Caco-2 (cell line): ENCODE measurements at places on chromosomes 1 and 21. TPM values are rescaled to one million over a fixed set of nuclear protein-coding genes. Genes with fewer than 3 reads are reported as not detected.

The KIF21B gene
- 2.4 and 2.6 TPM in 2 replicates for total RNA-seq

The KRTAP11-1 gene
- not detected in 2 replicates for total RNA-seq

The SEMA4A gene
- 0.52 and 1.3 TPM in 2 replicates for total RNA-seq

The LCA5L gene
- total RNA-seq: 0.44 and 0.61 TPM in 2 replicates

The FCGR3B gene
- total RNA-seq: not detected in 2 replicates

- H3K36me3 ChIP-seq: no peaks in the 10 kb centered on the region
- H3K4me3 ChIP-seq: no peak overlapping the region
- peak overlapping the region; percentile 35 for H3K27ac ChIP-seq
- DNase-seq: peak; percentile 43
- peaks cover 17% of the 10 kb centered on the region for H3K4me1 ChIP-seq
- no peaks in the 10 kb centered on the region for H3K27me3 ChIP-seq
Observed at GRCh38 chr1:25193229-25193628, 39.1 kb downstream of the SYF2 start.

DNA sequence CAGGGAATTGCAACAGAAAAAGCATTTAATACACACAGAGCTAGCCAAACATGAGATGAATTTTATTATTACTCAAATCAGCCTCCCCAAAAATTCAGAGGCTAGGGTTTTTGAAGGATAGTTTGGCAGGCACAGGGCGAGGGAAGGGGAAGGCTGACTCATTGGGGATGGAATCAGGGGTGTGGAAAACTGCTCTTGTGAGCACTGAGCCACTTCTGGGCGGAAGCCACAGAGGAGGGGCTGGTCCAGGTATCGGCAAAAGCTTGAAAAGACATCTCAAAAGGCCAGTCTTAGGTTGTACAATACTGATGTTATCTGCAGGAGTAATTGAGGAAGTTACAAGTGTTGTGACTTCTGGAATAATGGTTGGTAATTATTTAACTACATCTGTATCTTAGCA is 109.4 kb downstream of the TLR5 start:
- H3K27me3 ChIP-seq: no peaks in the 10 kb centered on the region
- H3K36me3 ChIP-seq: no peaks in the 10 kb centered on the region
- DNase-seq: no peak
- H3K4me3 ChIP-seq: no peak overlapping the region
- peaks cover 29% of the 10 kb centered on the region for H3K4me1 ChIP-seq

DNA sequence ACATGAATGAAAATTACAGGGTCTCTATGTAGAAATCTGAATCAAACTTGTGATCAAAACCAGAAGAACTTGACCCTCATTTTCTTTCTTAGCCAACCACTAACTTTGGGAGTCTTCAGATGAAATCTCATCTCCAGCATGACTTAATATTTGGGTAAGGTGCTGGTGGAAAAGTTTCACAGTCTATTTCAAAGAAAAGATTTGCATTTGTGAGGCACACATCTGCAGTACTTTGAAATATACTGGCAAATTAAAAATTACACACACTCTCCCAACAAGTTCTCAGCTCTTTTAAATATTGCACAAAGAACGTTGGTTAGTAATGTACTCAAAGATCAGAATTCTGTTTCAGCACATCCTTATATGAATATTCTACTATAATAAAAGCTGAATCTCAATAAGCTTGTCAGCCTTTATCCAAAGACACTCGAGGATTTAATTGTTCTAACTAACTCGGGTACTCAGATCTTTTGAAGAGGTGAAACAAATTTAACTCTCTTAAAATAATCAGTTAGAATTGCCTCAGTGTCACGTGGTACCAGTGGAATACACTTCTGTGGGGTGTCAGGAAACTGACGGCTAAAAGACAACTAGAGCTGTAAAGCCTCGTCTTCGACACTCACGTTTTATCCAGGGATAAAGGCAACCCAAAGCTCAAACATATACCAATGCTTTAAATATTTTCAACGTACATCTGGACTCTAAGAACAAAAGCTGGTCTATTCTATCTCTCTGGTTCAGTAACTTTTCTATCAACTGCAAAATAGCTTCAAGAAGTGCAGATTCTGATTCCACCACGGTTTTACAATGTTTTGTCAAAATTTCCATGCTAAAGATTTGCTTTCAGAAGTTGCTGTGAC is 19.0 kb downstream of the SAMSN1 start:
- no peaks in the 10 kb centered on the region; the same call in 1 of the 2 replicates for H3K27me3 ChIP-seq
- H3K36me3 ChIP-seq: no peaks in the 10 kb centered on the region
- no peak for DNase-seq
- no peak overlapping the region for H3K27ac ChIP-seq
- no peaks in the 10 kb centered on the region for H3K4me1 ChIP-seq

- H3K27me3 ChIP-seq: no peaks in the 10 kb centered on the region
- no peak overlapping the region for H3K4me3 ChIP-seq
- no peak overlapping the region for H3K27ac ChIP-seq
- H3K4me1 ChIP-seq: no peaks in the 10 kb centered on the region
Observed at GRCh38 chr1:56056438-56057287, 522.7 kb downstream of the PLPP3 start.

DNA sequence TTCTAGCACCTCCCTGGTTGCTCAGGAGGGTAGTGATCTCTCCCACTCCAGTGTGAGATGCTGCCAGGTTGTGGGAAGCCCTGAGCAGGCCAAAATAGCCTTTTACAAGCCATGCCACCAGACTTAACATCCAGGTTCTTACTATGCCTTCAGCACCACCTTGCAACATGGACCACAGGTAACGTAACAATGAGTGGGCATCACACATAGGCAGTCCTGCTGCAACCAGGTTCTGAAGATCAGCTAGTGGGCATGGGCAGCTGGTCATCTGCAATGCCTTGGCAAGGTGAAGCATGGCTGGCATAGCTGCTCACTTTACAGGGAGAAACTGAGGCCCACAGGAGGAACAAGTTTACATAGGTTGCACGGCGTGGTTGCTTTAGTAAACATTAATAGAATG is 40.7 kb downstream of the DHCR24 start:
- no peaks in the 10 kb centered on the region; the same call in none of the 2 replicates for H3K36me3 ChIP-seq
- no peak overlapping the region for H3K27ac ChIP-seq
- no peaks in the 10 kb centered on the region for H3K27me3 ChIP-seq
- no peaks in the 10 kb centered on the region for H3K4me1 ChIP-seq
- H3K4me3 ChIP-seq: no peak overlapping the region

DNA sequence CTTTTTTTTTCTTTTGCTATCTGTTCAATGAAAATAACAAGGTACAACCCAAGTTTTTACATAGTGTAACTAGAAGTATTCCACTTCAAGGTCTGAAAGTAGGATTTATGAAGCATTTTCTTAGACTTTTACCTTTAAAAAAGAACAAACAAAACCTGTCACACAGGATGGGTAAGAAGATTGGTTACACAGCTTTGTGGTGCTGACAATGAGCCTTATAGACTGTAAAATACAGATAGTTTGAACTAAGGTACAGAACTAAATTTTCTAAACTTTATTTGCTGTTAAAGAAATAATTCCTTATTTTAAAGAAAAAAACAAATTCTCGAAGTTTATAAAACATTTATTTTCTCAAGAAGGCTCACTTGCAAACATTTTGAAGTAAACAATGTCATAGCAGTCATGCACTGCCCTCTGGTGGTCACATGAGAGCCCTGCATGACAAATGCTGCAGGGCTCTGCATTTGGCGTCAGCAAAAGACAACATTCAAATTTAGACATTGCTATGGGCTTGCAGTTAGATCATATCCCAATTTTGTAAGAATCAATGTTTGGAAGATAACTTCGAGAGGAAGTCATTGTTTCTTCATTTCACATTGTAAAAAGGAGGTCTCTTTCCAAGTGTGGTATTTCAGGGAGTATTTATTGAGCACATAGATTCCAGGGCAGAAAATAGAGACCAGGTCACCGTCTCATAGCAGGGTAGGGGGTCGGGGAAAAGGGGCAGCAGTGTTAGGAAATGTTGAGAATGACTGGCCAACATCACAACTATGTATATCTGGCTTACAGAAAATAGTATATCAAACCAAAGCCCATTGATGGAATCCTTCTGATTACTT is 115.3 kb upstream of the FMN2 start:
- H3K4me3 ChIP-seq: no peak overlapping the region
- H3K27me3 ChIP-seq: no peaks in the 10 kb centered on the region
- DNase-seq: peak; percentile 39
- H3K36me3 ChIP-seq: no peaks in the 10 kb centered on the region
- H3K4me1 ChIP-seq: no peaks in the 10 kb centered on the region

DNA sequence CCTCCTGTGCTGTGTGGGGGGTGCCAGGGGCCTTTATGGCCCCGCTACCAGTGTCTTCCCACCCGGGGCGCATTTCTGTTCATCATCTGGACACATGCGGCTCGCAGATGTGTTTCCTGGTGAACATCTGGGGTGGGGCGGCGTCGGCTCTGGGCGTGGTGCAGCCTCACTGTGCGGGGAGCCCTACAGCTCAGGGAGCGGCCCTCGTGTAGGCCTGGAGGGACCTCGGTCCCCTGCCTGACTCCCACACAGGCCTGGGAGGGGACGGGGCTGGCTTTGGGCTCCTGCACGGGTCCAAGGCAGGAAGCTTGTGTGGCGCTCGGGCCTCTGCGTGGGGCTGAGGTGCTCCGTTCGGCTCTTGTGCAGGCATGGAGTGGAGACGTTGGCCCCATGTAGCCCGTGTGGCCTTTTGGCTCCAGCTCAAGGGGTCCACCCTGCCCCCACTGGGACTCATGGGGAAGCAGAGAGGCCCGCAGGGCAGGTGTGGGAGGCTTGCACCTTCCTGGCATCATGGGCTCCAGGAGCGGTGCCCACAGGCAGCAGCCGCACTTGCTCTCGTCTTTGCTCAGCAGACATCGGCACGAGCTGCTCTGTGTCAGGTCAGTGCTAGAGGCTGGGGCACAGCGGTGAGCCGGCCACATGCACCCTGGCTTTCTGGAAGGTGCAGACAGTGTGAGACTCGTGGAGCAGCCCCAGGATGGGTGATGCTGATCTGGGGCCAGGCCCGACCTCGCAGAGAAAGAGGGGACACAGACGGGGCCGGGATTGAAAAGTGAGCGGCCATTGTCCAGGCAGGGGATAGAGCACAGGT is 90.1 kb upstream of the ACTRT2 start:
- DNase-seq: no peak
- H3K27ac ChIP-seq: no peak overlapping the region

GRCh38 chr1:244741692-244742091 is 88.8 kb downstream of the DESI2 start:
- no peak overlapping the region for H3K27ac ChIP-seq
- no peaks in the 10 kb centered on the region for H3K27me3 ChIP-seq
- DNase-seq: no peak
- no peaks in the 10 kb centered on the region for H3K4me1 ChIP-seq
- H3K4me3 ChIP-seq: no peak overlapping the region
- H3K36me3 ChIP-seq: no peaks in the 10 kb centered on the region

GRCh38 chr1:177864538-177865305 is 105.1 kb downstream of the SEC16B start:
- no peak for DNase-seq
- H3K4me3 ChIP-seq: no peak overlapping the region
- H3K27ac ChIP-seq: no peak overlapping the region
- no peaks in the 10 kb centered on the region for H3K4me1 ChIP-seq
- H3K27me3 ChIP-seq: no peaks in the 10 kb centered on the region

DNA sequence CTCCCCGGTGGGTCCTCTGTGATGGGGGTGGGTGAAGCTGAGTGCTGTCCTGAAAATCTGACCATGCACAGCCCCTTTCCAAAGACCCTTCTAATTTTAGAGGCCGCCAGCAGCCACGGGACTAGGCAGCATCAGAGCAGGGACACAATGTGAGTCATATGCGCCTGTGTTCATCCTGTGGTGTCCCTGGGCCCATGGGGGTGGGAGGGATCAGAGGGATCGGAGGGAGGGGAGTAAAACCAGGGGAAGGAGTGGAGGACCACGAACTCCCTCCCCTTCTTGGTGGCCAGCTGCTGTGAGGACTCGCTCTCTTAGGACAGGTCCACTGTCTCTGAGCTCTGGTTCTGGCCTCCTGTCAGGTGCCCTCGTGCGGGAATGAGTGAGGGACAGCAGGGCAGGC is 61.5 kb downstream of the ADARB1 start:
- no peaks in the 10 kb centered on the region for H3K36me3 ChIP-seq
- no peaks in the 10 kb centered on the region for H3K27me3 ChIP-seq
- no peak overlapping the region for H3K4me3 ChIP-seq
- H3K4me1 ChIP-seq: peaks cover 10% of the 10 kb centered on the region
- DNase-seq: no peak
- H3K27ac ChIP-seq: no peak overlapping the region

GRCh38 chr1:232676307-232676706 is 46.4 kb upstream of the SIPA1L2 start:
- no peak overlapping the region for H3K27ac ChIP-seq
- no peak for DNase-seq
- H3K36me3 ChIP-seq: no peaks in the 10 kb centered on the region

DNA sequence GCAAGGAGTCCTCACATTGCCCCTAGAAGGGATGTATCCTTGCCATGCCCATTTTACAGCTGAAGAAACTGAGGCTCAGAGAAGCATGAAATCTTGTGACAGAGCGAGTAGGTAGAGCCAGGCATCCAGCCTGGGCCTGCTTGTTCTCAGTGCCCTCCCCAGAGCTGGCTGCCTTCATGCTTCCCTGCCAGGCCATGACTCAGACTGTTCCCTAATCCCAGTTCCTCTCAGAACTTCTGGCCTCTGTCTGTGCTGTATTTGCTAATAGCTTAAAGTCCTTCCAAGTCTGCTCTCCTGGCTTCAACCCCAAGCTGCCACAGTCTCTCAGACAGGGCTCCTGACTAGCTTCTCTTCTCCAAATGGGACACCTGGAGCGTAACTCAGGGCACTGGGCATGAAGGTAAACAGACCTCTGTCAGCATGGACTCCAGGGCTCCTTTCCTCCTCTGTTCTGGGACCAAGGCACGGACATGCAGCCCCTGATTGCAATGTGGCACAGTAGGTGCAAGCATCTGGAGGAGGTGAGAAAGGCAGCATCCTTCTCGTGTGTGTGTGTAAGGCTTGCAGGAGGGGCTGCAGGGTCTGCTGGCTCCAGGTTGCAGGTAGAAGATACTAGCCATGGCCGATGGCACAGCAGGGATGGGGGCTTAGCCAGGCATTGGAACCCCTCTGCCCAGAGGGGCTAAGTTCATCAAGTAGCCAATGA is 122.7 kb downstream of the HMGB4 start:
- H3K4me3 ChIP-seq: no peak overlapping the region
- no peaks in the 10 kb centered on the region for H3K36me3 ChIP-seq
- DNase-seq: no peak
- no peaks in the 10 kb centered on the region for H3K4me1 ChIP-seq
- H3K27me3 ChIP-seq: no peaks in the 10 kb centered on the region

DNA sequence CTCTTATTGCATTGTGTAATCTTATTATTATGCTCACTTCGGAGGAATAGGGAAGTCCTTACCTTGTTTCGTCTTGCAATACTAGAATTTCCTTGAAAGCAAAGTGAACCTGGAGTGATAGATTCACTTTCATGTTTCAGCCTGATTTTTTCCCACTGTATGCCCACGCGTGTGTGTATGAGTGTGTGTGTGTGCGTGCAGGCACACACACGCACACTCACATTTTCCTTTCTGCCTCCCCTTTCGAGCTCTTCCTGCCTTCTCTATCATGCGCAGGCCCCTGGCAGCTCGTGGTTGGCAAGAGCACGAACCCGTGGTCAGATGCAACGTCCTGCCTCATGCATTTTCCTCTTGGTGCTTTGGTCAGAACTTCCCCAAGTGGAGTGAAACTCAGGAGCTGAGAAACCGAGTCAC is at the start of gene GCSAML:
GCSAML (plus strand) TSS at position 366 of the 414 bp plus-strand sequence. CDS start 58 bp downstream, outside the sequence.
- DNase-seq: no peak
- no peak within 1 kb of the TSS for H3K4me3 ChIP-seq
- H3K36me3 ChIP-seq: no peaks in the 10 kb centered on the region
- no peaks in the 10 kb centered on the region for H3K4me1 ChIP-seq

GRCh38 chr1:27572019-27572678 is 31.8 kb downstream of the AHDC1 start:
- H3K27ac ChIP-seq: peak overlapping the region; percentile 77
- no peak for DNase-seq
- no peak overlapping the region for H3K4me3 ChIP-seq
- H3K27me3 ChIP-seq: no peaks in the 10 kb centered on the region
